ENCODE measurements at places on chromosomes 12 and 14. TPM values are rescaled to one million over a fixed set of nuclear protein-coding genes. Genes with fewer than 3 reads are reported as not detected.

The KRT85 gene
- not detected for total RNA-seq

The GLIPR1L1 gene
- total RNA-seq = not detected

The ARHGDIB gene
- total RNA-seq = 23.5 TPM

The NGB gene
- 0.31 TPM for total RNA-seq

The POTEG gene
- total RNA-seq = not detected

The WDR20 gene
- total RNA-seq = 34.1 TPM

The CLSTN3 gene
- 8.3 TPM for total RNA-seq

The EFS gene
- total RNA-seq = 1.1 TPM

The PMCH gene
- total RNA-seq = not detected

The RTN1 gene
- total RNA-seq = 4.3 TPM

The DNAJC22 gene
- total RNA-seq = 45.6 TPM

The VDR gene
- 143 TPM for total RNA-seq

The TAS2R14 gene
- 2.1 TPM for total RNA-seq

The SPTB gene
- total RNA-seq = 0.42 TPM

The MYO1H gene
- 0.20 TPM for total RNA-seq

The APOLD1 gene
- total RNA-seq = 6.7 TPM

The KRT82 gene
- not detected for total RNA-seq

The SOAT2 gene
- not detected for total RNA-seq

The FAM181A gene
- not detected for total RNA-seq

The KRT83 gene
- total RNA-seq = not detected

The TOGARAM1 gene
- 13.6 TPM for total RNA-seq

The STYK1 gene
- 41.9 TPM for total RNA-seq

The ATP5MC2 gene
- total RNA-seq = 323 TPM

The KLRK1 gene
- total RNA-seq = 0.92 TPM

The GALC gene
- total RNA-seq = 22.9 TPM

The ERBB3 gene
- total RNA-seq = 188 TPM

The KRT77 gene
- total RNA-seq = not detected

The ATXN3 gene
- 21.8 TPM for total RNA-seq

The AKAP6 gene
- total RNA-seq = 7.6 TPM

The GNB3 gene
- total RNA-seq = 1.1 TPM

The ITGB7 gene
- 4.6 TPM for total RNA-seq

The NRL gene
- 1.2 TPM for total RNA-seq

The ATXN7L3B gene
- 27.7 TPM for total RNA-seq

The GPRC5D gene
- total RNA-seq = not detected

The CDH24 gene
- total RNA-seq = 5.1 TPM

The GPATCH2L gene
- total RNA-seq = 32.1 TPM

The CLEC1A gene
- 1.4 TPM for total RNA-seq

The TULP3 gene
- total RNA-seq = 7.5 TPM

The PTPRQ gene
- not detected for total RNA-seq

The LMNTD1 gene
- not detected for total RNA-seq

The ADCY4 gene
- 10.1 TPM for total RNA-seq

The IL26 gene
- not detected for total RNA-seq

The CD69 gene
- 2.6 TPM for total RNA-seq

The TOMM20L gene
- 0.73 TPM for total RNA-seq

The MBD6 gene
- total RNA-seq = 116 TPM

The PDE3A gene
- 113 TPM for total RNA-seq

The PLEKHH1 gene
- total RNA-seq = 54.0 TPM

The SH2B3 gene
- 27.1 TPM for total RNA-seq

All from left colon (tissue), 2 donors.